Esophagus squamous epithelium (tissue), 5 donors: ENCODE measurements at places on chromosomes 7 and 10.

DNA sequence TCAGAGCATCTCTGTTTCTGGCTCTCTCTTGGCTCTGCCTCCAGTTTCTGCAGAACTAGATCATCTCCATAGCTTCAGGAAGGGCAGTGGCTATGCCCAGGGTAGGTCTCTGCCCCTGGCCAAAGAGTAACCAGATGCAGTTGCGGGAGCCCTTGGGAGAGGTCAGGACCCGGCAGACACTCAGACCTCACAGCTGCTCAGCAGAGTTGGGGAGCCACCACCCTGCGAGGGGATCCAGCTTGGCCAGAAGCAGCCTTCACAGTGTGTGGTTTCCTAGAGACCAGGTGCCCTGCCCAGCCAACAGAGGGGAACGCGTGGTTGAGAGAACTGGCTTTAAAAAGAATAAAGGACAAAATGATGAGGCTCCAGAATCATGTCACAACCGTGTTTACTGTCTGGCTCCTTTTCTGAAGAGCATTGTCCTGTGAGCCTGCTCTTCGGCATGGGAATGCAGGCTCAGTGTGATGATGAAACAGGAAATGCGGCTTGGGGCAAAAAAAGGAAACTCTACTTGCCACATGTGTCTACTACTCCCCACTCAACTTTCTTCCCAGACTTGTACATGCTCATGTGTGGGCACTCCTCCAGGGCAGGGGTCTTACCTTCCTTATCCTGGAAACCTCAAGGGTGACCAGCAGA is 243.1 kb downstream of the INHBA start:
- no peaks in the 10 kb centered on the region for H3K4me1 ChIP-seq
- no peak for DNase-seq
- no peak overlapping the region for H3K27ac ChIP-seq
- no peaks in the 10 kb centered on the region for H3K27me3 ChIP-seq

- peaks cover 42% of the 10 kb centered on the region for H3K27me3 ChIP-seq
- H3K4me1 ChIP-seq, result peaks cover 10% of the 10 kb centered on the region
- H3K4me3 ChIP-seq, result no peak overlapping the region
- no peak for DNase-seq
Observed at GRCh38 chr10:48603421-48604038, 1.3 kb downstream of the ARHGAP22 start.

- no peaks in the 10 kb centered on the region for H3K36me3 ChIP-seq
- H3K4me3 ChIP-seq, result no peak overlapping the region
- H3K27me3 ChIP-seq, result no peaks in the 10 kb centered on the region
- no peak overlapping the region for H3K27ac ChIP-seq
- DNase-seq, result no peak
- H3K4me1 ChIP-seq, result no peaks in the 10 kb centered on the region
Observed at GRCh38 chr7:121271916-121272315, 56.9 kb upstream of the WNT16 start.

DNA sequence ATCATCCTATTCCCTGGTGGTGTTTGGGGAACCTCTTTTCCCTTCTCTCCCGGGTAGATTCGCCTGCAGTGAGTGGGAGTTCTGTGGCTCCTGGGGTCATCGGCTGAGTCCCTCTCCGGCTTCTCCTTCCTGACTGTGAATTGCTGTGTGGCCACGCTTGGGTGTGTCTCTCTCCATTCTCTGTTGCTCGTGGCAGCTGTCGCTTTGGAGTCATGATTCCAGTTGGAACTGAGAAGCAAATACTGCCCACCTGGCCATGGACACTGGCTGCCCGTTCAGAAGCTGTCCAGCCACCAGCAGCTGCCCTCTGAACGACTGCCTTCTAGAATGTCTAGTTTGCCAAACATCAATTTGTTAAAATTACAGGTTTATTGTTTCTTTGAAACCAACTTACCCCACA is 23.1 kb upstream of the PITRM1 start:
- H3K4me1 ChIP-seq, result peaks cover 26% of the 10 kb centered on the region
- no peak for DNase-seq
- H3K27ac ChIP-seq, result no peak overlapping the region
- no peak overlapping the region for H3K4me3 ChIP-seq
- H3K27me3 ChIP-seq, result no peaks in the 10 kb centered on the region

DNA sequence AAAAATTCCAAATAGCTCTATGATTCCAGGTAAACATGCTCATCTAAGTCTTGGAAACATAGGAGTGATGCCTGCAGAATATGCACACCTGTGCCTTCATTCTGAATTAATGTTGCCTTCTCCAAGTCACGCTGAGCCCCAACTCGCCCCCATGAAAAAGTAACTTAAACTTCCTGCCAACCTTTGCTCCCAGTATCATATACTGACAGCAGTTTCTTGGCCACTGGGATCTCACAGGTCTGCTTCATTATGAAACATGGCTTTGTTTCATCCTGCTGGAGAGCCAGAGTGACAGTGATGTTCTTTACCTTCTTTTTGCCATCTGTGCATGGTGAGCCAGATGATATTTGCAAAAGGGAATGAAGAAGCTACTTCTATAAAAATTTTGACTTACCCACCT is 34.9 kb downstream of the ABLIM1 start:
- H3K4me1 ChIP-seq, result peaks cover 27% of the 10 kb centered on the region
- peak overlapping the region; percentile 85 for H3K27ac ChIP-seq
- no peaks in the 10 kb centered on the region for H3K27me3 ChIP-seq
- no peak for DNase-seq
- no peak overlapping the region for H3K4me3 ChIP-seq
- H3K36me3 ChIP-seq, result no peaks in the 10 kb centered on the region
